ENCODE measurements at places on chromosomes 7 and 10.
A peak's percentile ranks its signal among the peaks of the same experiment; 100 is the strongest.

DNA sequence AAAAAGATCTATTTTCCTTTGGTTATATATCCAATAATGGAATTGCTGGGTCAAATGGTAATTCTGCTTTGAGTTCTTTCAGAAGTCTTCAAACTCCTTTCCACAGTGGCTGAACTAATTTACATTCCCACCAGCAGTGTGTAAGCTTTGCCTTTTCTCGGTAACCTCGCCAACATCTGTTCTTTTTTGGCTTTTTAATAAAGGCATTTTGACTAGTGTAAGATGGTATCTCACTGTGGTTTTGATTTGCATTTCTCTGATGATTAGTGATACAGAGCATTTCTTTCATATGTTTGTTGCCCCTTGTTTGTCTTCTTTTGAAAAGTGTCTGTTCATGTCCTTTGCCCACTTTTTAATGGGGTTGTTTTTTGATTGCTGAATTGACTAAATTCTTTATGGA is 285.0 kb downstream of the MALRD1 start:
- DNase-seq, result no peak

DNA sequence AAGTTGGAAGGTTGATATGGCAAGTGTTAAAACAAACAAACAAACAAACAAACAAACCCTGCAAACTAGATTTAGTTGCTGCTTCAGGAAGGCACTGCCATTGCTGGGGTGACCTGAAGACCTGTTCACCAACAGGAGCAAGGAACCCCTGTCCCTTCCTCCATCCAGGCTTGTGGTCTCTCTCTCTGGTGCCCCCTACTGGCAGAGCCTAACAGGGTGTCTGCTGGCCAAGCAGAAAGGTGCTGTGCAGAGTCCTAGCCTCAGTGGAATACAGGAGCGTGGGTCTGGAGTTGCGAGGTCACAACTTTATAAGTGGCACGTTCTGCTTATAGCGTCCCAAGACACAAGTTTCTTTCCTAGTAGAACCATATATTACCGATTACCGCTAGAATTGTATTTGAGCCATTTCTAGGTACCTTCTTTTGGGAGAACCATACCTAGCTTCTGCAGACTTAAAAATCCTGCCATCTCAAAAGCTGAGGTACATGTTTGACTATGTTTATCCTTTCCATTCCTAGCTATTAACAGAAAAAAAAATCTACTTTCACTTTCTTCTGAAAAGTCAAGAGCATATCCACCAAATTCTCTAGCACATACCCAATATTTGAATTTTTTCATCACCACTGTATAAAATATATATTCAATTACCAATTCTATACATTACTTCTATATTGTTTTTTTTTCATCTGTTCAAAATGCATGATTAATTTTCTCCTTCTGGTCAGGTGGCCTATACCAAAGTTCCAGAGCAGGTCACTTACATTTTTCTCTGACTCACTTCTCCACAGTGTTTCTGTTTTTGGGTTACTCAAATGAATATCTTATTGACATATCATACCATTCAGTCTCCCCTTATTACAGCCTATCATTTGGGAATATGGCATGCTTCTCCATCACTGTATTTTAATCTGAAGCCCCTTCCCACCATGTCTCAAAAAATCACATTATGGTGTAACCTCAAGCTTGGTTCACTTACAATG is 29.1 kb upstream of the CALD1 start:
- DNase-seq, result peak; percentile 65

GRCh38 chr10:114962441-114962840 is 24.4 kb downstream of the TRUB1 start:
- no peak for DNase-seq

DNA sequence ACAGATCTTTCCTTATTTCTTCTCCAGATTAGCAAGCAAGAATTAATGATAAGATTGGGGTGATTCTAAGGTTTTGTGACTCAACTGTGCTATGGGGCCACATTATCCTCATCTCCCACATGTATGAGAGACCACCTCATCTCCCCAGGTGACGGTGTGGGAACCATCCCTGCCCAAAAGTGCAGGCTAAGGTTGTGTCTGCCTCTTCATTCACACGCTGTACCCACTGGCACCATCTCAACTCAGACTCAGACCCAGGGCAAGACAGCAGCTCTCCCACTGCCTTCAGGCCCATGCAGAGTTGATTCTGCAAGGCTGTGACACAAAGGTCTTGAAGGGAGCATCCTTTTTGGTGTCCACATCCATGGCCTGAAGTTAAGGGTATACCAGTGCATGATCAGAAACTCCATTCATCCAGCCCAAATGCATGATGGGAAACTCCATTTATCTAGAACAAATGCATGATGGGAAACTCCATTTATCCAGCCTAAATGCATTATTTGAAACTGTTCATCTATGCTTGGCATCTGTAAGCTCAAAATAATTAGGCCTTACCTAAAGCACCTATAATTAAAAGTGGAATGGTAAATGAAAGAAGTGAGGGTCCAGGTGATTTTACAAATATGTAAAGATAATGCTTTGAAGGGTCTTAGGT is 99.4 kb downstream of the TCERG1L start:
- DNase-seq, result no peak

DNA sequence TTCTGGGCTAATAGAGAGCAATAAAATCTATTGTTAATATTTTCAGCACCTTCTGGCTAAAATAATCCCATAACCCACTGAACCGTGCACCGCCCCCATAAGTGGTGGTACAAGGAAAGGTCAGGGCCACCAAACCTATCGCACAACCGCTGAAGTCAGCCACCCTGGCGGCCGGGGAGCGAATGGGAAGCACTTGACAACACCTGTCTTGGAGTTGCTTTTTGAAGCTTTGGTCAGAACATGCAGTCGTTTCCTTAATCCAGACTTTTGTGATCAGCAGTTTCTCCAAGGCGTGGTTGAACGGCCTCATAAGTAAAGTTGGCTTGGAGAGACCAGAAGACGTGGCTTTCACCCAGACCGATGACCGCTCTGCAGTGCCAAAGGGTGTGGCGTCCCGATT is 97.4 kb downstream of the DNAJB6 start:
- no peak for DNase-seq

DNA sequence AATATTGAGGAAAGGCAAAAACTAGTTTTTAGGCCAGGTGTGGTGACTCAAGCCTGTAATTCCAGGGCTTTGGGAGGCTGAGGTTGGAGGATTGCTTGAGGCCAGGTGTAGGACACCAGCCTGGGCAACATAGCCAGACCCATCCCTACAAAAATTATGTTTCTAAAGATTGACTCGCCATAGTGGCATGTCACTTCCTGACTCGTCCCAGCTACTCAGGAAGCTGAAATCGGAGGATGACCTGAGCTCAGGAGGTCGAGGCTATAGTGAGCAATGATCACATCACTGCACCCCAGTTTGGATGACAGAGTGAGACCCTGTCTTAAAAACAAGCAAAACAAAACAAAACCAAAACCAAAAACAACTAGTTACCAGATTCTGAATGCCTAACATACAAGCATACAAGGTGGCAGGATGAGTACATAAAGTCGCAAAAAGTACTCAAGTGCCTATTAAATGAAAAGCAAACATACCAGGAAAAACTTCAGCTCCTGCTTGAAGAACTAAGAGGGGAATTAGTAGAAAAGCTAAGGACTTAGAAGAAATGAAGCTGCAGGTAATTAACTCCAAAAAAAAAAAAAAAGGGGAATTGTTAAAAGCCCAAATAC is 14.1 kb downstream of the ZNF398 start:
- no peak for DNase-seq

DNA sequence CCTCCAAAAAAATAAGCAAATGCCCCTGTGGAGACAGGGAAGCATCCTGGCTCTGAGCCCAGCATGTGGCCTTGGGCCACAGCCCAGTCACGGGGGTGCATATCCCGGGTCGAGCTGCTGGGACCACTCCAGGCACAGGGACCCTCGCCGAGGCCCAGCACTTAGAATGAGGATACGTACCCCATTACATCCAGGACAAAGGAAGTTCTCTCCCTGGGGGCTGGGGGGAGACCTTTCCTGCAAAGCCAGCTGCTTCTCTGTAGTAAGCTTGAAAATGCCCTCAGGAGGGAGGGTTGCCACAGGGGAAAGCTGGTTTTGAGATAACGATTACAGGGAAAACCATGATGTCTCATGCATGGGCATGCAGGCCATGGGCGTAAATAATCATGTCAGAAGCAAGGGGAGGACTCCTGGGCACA is 75.5 kb downstream of the HIPK2 start:
- DNase-seq, result no peak

DNA sequence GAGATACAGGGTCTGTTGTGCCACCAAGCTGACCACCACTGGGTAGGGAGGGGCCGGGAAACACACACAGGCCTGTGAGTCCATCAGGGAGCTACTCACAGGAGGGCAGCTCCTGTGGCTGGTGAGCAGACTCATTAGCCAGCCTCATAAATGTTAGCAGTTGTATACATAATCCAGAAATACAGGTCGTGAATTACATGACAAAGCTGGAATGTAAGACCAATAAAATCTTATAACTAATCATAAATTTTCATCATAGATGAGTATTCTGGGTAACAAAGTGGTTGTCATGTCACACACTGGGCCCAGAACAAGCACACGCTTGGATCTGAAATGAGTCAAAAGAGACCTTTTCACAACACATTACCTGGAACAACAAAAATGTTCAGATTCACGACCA is 642.6 kb upstream of the AUTS2 start:
- DNase-seq, result no peak

DNA sequence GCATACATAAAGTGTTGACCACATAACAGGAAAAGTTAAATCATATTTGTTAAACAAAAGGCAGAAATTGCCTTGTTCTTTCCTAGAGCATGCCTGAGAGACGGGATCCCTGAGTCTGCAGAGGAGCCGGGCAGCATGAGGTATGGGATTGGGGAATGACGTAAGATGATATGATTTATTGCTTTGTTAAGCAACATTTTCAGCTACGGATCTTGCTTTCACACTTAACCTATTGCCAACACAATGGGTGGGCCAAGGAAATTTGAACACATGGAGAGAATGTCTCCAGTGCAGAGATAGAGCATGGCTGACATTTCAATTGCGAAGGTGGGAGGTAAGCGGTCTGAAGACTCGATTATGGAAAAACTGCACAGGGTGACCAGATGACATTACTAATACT is 76.7 kb downstream of the EMX2 start:
- DNase-seq, result no peak

GRCh38 chr7:41661596-41661995 is 41.3 kb downstream of the INHBA start:
- no peak for DNase-seq

DNA sequence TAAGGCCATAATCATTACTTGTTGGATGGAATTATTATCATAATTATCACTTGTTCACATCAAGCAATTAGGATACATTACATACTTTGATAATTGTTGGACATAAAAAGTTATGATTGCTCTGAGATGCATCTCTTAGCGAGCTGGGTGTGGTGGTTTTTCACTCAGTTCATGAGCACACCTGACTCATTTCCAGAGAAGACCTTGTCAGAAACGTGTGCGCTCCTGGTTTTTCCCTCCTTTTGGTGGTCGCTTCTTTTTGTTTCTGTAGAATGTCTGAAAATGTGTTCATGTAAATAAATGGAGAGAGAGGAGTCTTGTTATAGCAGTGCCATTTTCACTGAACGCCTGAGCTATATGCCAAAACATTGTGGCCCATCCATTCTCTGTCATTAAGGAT is 141.3 kb downstream of the PAXIP1 start:
- no peak for DNase-seq
